Activated CD8-positive, alpha-beta memory T cell treated with anti-CD3 and anti-CD28 coated beads for 1 hour (primary cell): ENCODE measurements at places on chromosomes 2 and 18.

GRCh38 chr2:209367075-209367747 lies 56.6 kb upstream of the MAP2 start:
- no peak for DNase-seq

DNA sequence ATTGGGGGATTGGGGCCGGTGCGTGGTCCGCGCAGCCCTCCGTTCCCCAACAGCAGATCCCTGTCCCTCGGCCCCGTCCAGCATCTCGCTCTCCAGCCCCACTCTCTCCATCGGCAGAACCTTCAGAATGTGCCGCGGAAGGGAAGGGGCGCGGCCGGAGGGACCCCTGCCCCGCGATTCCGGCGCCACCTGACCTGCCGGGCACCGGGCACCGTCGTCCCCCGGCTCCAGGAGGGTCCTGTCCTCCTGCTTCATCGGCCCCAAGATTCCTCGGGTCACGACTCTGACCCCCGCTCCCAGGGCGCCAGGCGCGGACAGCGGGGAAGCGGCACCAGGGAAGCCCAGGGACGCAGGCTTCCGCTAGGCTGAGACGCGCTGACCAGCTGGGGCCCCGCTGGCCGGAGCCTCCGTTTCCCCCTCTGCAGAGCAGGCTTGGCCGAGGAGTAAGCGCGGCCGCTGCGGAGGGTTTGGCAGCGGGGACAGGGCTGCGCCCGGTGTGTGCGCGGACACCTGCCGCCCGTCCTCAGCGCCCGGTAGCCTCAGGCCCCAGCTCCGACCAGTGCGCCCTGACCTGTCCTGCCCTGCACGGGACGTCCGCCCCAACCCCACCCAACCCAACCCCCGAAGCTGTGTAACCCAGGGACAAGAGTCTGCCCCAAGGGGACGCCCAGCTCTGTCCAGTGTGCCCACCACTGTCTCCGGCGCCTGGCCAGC lies 16.8 kb upstream of the BOK start:
- DNase-seq: no peak

DNA sequence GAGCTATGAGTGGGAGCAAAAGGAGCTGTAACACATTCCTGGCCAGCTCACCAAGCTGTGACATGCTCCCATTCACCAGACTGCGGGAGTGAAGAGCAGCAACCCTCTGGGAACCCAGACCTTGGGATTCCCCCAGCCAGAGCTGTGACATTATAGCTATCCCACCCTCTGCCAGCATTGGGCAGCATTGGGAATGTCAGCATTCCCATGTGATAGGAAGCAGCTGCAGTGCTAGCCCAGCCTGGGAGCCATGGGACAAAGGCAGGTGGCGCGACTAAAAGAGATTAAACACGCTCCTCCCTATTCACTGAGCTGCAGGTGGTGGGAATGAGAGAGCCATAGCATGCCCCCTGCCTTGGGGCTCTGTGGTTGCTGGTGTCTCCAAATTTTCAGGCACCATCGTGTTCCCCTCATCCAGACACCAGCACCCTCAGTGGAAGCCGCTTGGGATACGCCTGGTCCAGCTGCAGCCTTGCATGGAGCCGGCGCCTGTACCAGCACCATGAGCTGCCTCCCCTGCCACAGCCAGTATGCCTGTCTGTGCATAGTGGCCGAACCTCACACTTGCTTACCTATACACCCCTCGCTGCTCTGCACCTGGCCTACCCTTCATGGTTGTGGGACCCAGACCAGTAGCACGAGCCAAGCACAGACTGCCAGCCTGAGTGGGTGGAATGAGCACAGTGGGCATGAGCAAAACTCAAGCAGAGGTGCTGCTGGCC lies 695.6 kb upstream of the GCFC2 start:
- no peak for DNase-seq

GRCh38 chr2:170843656-170844055 lies 27.0 kb downstream of the GAD1 start:
- DNase-seq: no peak

GRCh38 chr2:148594216-148594615 lies 50.3 kb upstream of the EPC2 start:
- no peak for DNase-seq

- DNase-seq: no peak
Observed at GRCh38 chr18:10290638-10291235, 163.7 kb upstream of the APCDD1 start.

- no peak for DNase-seq
Observed at GRCh38 chr18:68694316-68694715, 20.6 kb downstream of the TMX3 start.

- no peak for DNase-seq
Observed at GRCh38 chr2:6497048-6497447, 368.7 kb downstream of the CMPK2 start.

DNA sequence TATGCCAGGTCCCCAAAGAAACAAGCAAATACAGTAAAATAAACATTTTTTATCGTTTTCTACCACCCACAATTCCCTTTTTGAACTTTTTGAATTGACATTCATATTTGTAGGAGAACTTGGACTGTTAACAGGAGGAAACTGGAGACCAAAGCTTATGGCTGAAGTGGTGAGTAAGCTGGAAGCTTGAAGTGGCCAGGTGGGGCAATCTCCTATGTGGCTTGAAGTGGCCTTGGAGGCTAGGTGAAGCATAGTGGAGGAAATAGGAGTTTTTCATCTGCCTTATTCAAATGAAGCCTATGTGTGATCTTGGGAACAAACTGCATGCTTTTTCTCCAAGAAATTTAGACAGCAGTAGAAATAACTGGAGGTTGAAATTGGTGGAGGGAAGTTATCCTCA lies 962.9 kb upstream of the FANCL start:
- no peak for DNase-seq

DNA sequence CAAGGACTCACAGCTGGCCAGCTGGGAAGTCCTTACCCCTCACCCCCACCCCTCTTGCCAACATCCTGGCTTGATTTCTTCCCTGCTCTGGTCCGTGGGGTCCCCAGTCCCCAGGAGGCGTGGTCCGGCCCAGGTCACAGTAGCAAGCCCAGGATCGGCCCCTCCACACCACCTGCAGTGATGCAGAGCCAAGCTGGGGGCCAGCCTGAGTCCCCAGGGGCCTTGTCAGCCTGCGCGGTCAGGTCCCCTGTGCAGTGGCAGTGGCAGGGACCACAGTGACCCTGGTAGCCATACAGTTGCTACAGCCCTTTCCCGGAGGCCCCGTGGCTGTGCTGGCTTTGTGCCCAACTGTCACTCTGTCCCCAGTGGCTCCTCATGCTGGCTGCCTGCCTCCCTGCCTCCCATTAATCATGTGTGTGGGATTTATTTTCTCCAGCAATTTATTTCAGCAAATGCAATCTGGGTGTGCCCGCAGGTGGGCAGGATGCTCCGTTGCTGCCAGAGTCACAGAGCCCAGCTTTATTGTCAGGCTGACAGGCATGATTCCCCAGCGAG lies 8.8 kb upstream of the PRSS56 start:
- DNase-seq: no peak

DNA sequence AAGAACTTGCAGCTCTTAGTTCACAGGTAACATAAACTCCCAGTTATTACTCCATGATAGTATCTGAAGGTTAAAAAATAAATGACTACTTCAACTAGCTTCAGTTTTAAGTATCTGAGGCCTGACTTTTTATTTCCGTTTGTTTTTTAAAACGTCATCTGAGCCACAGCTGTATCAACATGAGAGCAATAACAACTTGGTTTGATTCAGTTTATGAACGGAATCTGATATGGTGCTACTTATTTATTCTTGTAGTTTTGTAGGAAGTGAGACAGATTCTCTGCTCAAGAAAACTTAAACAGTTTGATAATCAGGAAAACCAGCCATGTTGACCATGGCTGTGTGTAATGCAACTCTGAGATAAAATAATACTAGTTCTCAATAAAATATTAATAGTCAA lies 34.9 kb downstream of the NAB1 start:
- no peak for DNase-seq

GRCh38 chr2:54522624-54523281 lies 66.6 kb downstream of the SPTBN1 start:
- peak; percentile 39 for DNase-seq

DNA sequence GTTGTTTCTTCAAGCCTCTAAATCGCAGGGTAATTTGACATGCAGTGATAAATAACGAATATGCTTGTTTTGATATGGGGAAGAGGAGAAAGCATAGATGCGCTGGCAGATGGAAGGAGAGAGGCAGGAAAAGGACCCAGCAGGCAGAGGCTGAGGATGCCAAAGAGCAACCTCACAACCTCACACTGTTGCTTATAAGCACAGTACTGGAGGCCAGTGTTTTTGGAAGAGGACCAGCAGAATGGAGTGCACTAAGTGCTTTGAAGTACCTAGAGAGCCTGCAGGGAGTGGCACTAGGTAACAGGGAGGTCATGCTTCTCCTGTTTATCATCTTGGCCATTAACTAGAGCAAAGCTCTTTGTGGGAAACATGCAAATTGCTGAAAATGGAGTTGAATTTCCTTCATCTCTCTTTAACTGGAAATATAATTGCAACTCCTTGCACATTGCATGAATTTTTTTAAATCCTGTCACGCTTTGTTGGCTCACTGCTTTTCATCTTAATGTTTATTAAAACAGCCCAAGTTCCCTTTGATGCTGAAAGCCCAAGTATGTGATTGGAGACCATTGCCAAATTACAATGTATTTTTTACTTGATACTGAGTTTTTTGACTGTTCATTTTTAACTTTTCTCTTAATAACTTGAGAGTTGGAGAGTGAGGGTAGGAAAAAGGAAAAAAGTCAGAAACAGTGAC lies 236.4 kb downstream of the LRRTM1 start:
- no peak for DNase-seq

- DNase-seq: no peak
Observed at GRCh38 chr2:119786295-119786694, 26.6 kb downstream of the PTPN4 start.

DNA sequence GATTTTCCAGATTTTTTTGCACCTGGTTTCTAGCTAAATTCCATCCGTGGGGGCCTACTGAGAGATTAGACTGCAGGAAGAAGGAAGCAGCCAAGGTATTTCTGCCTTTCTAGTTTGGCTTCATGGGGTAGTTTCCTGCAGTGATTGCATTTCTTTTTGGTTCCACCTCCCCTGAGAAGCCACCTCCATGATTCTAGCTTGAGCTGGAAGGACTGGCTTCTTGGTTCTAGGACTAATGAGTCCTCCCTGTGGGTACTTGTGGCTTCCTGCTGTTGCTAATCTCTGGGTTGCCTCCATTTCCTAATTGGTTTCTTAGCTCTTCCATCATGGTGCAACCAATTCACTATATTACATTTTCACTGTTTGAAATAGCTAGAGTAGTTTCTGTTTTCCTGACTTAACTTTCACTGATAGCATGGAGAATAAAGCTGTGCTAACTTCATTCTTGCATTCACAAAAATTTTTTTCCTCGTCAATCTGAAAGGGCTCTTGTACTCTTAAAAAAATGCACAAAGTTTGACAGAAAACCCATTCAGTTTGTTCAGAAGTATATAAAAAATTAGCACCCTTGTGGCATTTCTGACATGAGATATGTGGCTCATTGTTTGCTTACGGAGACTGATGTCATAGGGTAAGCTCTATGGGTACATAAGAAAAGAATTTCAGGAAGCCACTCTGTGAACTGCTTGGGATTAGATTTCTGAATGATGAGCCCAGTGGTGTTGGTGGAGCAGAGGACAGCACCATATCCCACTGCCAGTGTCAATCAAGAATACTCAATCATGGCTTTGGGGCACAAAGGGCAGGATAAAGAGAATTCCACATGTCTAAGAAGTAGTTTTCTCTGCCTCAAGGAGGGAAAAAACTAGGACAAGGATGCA lies 242.8 kb upstream of the RBMS1 start:
- DNase-seq: no peak

- no peak for DNase-seq
Observed at GRCh38 chr2:188345831-188346458, 54.3 kb downstream of the GULP1 start.

GRCh38 chr2:33521791-33522281 lies 45.4 kb downstream of the RASGRP3 start:
- no peak for DNase-seq

GRCh38 chr2:222762342-222762741 lies 90.9 kb downstream of the MOGAT1 start:
- DNase-seq: no peak

DNA sequence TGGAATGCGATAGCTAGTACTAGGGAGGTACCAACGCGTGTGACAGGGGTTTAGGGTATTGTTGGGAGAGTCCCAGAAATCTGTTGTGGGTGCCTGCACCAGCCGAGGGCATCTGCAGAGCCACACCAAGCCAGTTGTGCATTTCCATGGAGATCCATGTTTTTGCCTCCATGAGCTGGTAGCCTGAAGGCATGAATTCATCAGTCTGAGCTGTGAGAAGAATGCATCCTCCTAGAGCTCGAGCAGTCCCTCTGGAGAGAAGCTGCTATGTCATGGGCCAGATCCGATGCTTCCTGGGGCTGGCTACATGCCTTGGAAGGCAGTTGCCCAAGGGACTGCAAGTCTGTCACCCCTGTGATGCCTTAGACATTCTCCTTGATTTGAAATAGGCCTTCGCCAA lies 57.9 kb downstream of the LIPG start:
- DNase-seq: no peak

DNA sequence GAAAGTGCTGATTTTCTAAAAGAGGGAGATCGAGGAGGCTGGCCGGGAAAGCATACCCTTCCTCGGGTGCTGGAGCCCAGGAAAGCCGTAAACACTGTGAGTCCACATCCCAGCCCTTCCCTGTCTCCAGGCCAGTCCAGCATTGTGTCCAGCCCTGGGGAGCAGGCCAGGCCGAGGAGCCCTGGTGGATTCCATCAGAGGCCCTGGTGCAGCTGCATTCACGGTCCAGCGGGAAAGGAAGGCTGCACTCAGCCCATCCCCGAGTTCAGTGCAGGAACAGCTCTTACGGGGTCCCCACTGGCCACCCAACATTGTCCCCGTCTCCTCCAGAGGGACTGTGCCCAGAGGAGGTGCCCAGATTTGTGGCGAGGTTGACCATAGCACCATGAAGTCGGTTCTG lies 218.6 kb downstream of the KLHL29 start:
- no peak for DNase-seq

DNA sequence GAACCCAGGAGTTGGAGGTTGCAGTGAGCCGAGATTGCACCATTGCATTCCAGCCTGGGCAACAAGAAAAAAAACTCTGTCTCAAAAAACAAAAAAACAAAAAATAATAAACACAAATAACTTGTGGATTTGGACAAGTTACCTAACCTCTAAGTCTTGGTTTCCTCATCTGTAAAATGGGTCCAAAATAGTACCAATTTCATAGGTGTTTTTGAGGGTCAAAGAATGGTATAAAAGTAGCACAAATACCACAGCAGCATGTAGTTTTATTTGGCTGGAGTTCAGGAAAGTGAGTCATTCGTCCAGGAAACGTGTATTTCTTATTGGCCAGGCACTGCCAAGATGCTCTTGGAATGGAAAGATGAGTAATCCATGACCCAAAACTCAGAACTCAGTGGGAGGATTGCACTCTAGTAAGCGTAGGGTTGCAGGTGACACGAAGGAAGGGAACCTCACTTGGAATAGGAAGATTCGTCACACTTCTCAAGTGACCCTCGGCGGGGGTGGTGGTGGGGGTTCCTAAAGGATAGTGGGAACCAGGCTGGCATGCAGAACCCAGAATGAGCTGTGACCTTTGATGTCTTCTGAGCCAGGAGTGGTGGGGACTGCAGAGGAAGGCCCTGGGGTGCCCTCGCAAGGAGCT lies 24.4 kb downstream of the GRHL1 start:
- no peak for DNase-seq
